ENCODE measurements at places on chromosomes 7 and 10.

DNA sequence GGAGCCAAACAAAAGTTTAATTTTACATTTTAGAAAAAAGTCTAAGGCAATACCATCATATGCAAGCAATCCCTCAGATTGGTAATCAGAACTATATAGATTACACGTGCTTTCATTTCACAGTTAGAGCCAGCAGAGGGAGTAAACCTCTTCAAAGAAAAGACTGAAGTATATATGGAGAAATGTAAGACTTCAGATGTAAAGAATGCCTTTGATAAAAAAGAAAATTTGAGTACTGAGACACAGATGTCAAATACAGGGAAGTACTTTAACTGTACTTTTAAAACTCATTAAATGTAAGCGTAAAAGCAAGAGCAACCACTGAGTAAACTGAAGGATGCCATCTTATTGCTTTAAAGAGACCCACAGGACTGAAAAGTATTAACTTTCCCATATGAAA lies 101.4 kb upstream of the FAM133B start:
- DNase-seq, result no peak

GRCh38 chr7:47482013-47482875 lies 99.7 kb downstream of the TNS3 start:
- DNase-seq, result no peak

- DNase-seq, result no peak
Observed at GRCh38 chr7:151014950-151015349, 9.3 kb downstream of the ATG9B start.

- no peak for DNase-seq
Observed at GRCh38 chr7:1422512-1423263, 36.6 kb downstream of the MICALL2 start.

DNA sequence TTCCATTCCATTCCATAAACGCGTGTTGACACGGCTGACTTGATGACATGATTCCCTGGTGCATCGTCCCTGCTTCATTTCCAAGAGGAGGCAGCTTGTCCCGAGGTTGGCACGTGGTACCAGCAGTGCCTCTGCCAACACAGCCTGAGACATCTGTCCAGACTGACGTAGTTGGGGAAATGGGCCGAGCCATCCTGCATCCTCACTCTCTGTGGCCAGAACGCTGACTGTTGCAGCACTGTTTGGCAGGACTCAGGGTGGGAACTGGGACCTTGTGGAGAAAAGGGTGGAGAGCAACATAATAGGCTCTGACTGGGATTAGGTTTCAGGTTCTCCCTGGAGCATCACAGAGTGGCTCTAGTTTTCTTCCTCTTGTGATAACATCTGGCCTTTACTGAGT lies 118.6 kb upstream of the BTBD16 start:
- peak; percentile 90 for DNase-seq

DNA sequence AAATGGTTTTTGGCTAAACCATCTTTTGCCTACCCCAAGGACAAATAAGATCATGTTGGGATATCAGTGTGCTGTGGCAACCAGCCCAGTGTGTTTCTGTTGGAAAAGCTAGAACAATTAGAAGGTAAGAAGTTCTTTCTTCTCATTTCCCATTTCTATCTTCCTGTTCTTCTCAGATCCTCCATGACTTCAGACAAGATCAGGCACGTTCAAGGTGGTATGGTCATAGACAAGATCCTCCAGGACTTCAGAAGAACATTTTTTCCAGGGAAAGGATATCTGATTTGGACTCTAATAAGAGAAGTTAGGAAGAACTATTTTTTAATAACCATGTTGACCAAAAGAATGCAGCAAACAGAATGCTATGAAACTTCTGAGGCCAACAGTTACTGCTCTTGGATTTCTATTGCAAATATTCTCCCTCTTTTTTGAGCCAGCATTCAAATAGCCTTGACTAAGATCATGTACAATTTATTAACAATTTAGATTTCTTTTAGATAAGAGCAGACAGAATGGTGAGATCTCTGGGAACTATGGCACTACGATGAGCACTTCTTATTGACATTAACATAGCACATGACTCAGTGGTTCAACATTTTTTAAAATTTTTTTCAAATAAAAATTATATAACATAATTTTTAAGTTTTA lies 15.9 kb downstream of the HYCC1 start:
- DNase-seq, result no peak

- DNase-seq, result no peak
Observed at GRCh38 chr7:8176370-8177081, 85.4 kb downstream of the ICA1 start.

DNA sequence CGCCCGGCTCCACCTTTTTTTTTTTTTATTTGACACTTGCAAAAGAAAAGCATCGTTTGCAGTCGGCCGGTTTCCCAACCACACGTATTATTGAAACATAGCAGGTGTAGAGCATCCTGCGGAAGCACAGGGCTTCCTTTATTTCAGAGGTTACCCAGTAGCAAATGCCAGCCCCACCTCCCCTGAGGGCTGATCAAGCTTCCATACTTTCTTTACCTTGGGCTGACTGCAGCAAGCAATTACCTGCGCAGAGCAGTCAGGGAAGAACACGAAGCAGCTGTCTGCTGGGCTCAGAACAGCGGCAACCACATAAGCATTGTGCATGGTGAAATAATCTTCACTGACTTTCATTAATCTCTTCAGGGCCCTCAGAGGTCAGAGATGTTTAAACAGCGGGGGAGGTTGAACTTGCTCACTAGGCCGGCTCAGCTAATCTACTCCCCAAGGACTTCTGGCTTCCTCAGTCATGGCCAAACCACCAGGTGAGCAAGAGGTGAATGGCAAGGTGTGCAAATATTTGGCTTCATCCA lies 784.7 kb upstream of the AUTS2 start:
- no peak for DNase-seq

GRCh38 chr7:142438235-142438922 lies 180.5 kb upstream of the PRSS58 start:
- DNase-seq, result peak; percentile 44

- no peak for DNase-seq
Observed at GRCh38 chr7:95436407-95436806, 1.6 kb upstream of the PON2 start.

GRCh38 chr10:118167056-118167700 lies 120.4 kb upstream of the RAB11FIP2 start:
- no peak for DNase-seq

GRCh38 chr10:80485946-80486764 lies 32.0 kb downstream of the TSPAN14 start:
- DNase-seq, result no peak

DNA sequence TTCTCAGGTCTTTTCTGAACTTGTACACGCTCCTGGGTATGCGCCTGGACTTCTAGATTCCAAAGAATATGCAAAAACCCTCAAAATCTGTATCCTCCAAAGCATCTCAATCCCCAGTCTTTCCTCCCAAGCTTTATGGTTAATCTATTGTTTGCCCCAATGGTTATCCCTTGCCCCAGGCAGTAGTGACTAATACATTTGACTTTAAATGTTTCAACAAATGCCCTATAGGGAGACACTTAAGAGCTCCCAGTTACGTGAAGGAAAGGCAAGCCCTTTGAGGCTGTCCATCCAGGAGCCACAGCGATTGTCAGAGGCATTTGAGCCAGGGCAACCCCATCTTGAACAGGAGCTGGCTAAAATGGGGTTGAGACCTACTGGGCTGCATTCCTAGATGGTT lies 12.7 kb upstream of the FOXL3 start:
- no peak for DNase-seq

GRCh38 chr10:121610798-121611323 lies 12.6 kb upstream of the FGFR2 start:
- no peak for DNase-seq

DNA sequence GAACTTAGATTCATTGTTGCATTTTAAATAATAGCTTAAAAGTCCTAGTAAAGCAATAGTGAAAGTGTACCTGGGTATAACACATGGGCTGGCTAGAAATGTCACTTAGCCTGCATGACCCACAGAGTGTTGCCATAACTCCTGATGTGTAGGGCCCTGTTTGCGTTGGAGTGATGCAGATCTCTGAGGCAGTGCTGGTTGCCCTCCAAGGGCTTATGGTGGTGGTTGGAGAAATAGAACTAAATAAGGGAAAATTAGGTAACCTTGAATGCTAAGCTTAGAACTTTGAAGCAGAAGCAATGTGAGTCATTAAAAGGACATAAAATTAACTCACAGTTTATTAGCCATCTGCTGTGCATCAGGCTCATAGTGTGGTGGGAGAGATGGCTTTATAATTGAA lies 105.7 kb downstream of the CCNY start:
- no peak for DNase-seq

- DNase-seq, result peak; percentile 37
Observed at GRCh38 chr7:16982640-16983350, 101.0 kb upstream of the AGR3 start.

DNA sequence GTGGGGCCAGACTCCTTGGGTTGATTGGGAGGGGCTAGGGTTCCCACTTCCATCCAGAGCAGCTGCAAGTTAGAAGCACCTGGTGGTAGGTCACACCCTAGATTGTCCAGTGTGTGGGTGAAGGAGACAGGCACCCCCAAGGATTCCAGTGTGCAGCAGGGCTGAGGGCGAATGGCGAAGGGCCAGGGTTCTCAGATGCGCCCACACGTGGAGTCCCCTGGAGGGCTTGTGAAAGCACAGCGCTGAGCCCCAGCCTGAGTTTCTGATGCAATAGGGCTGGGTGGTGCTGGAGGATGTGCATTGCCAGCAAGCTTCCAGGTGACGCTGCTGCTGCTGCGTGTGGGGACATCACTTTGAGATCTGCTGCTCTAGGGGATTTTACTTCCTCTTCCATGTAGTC lies 25.4 kb downstream of the TBATA start:
- DNase-seq, result no peak

DNA sequence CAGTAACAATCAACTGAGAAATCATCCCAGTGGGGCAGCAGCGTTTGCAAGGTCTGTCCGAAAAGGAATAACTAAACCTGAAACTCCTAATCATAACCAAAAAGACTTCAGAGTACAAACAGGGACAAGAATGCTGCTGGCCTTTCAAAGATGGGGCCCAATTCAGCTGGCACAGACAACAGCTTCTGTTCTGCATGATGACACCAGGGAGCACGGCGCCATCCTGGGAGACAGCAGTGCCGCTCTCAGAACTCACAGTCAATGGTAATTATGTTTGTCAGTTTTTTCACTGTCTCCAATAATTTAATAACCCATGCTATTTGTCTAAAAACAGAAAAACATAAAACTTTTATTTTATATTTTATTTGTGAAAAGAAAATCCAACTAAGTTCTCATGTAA lies 90.0 kb downstream of the LARP4B start:
- no peak for DNase-seq

DNA sequence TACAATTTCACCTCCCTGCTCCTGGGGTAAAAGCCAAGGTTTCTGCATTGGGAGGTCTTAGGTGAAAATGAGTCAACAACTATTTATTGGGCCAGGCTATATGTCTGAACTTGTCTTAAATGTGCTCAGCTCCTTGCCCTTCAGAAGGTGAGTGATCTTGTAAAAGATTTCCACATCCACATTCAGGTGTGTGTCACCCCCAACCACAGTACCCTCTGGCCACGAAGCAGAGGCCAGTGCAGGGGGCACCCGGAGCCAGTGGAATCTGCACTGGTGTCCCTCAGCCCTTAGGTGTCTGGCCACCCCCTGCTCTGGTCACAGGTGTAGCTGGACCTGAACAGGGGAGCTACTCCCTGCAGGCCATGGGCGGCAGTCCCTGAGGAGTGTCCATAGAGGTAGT lies 198.5 kb downstream of the PAXIP1 start:
- no peak for DNase-seq

DNA sequence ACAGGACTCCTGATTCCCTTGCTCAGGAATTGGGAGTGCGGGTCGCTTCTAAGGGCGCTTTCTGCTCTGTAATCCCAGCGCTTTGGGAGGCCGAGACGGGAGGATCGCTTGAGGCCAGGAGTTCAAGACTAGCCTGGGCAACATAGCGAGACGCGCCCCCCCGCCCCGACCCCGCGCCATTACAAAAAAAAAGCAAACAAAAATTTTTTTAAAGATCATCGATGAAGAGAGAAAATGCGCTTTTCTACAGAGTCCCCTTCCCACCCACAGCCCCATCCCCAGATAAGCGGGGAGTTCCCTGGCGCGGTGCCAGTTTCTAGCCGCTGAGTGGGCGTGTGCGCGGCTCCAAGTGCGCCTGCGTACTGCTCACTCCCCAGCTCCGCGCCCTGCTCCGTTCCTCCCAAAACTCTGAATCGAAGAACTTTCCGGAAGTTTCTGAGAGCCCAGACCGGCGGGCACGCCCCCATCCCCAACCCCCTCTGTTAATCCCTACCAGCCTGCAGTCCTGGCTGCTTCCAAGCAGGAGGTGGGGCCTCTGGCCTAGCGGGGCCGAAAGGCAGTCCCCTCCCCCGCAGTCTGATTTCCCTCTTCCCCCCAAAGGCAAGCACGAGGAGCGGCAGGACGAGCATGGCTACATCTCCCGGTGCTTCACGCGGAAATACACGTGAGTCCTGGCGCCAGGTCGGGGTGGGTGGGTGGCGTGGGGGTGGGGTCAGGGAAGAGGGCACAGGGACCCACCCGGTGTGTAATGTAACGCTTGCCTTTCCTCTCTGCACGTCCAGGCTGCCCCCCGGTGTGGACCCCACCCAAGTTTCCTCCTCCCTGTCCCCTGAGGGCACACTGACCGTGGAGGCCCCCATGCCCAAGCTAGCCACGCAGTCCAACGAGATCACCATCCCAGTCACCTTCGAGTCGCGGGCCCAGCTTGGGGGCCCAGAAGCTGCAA lies 1.0 kb downstream of the HSPB1 start:
- DNase-seq, result peak; percentile 67

GRCh38 chr7:80372415-80372814 lies 139.4 kb downstream of the GNAT3 start:
- DNase-seq, result no peak

DNA sequence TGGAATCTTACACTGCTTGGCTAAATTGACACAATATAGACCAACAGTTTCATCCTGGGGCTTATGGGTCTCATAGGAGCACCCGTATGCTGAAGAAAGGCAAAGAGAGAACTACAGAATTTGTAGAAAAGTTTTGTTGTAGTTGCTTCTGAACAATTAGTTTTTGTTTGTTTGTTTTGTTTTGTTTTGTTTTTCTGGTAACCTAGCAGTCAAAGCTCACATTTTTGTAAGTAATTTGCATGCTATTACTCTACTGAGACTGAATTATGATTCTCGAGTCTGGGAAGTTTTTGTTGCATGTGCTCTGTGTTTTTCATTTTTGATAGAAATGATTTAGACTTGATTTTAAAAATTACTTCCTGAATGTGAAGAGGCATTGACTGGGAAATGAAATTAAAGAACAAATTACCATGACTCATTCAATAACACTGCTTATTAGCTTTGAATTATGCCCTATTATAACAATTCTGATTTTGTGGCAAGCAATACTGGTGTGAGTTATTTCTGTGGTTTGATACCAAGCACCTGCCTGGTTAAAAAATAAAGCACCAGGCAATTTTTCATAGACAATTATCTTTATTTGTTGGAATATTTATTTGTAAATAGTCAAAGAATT lies 438 bp downstream of the LSMEM1 start:
- no peak for DNase-seq

Data from head of caudate nucleus (tissue), 42 donors.